HEK293T (cell line): ENCODE measurements at places on chromosomes 13 and 19.

DNA sequence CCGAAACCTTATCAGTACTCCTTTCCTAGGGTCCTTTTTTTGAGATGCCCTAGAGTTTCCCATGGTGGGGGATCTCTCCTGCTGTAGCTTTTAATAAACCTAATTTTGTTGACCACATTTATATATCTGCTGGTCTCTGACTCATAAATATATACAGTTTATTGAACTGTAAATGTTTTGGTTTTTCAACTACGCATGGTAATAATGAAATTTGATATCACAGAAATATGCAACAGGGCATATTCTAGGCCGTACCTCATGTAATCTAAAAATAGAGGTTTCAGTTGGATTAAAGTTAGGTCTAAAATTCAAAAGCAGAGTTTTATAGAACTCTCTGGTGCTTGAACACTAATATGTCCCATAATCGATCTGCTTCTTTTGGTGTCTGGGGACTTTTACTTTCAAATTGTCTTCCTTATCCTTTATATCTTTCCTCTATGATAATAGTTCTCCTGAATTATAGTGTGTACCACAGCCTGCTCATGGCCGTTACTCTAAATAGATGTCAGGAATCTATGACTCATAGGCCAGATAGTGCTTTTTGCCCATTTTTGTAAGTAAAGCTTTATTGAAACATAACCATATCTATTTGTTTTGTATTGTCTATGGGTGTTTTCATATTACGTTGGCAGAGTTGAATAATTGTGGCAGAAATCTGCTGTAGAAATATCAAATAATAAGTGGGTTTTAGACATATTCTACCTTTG is 324.8 kb upstream of the PCDH9 start:
- DNase-seq = no peak

GRCh38 chr19:48053856-48054255 is 10.0 kb upstream of the CABP5 start:
- DNase-seq = no peak

GRCh38 chr19:28500296-28500695 is 712.7 kb downstream of the UQCRFS1 start:
- no peak for DNase-seq

DNA sequence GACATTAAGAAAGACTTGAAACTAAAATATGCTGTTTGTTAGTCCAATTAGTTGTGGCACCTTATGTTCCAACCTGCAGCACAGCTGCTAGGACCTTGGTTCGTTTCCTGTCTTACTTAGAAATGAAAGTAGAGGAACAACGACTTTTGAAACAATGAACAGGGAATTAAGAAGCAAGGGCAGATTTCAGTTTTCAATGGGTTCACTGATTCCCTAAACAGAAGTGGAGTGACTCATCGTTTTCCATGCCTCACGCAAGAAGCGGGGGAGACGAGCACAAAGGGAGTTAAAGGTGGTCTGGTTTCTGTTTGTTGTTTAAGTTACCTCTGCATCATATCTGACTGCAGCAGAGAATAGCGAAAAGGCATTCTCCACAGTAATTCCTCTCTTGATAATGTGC is 44.8 kb downstream of the PHF11 start:
- no peak for DNase-seq

- DNase-seq = no peak
Observed at GRCh38 chr13:23074075-23074828, 106.5 kb upstream of the SGCG start.

DNA sequence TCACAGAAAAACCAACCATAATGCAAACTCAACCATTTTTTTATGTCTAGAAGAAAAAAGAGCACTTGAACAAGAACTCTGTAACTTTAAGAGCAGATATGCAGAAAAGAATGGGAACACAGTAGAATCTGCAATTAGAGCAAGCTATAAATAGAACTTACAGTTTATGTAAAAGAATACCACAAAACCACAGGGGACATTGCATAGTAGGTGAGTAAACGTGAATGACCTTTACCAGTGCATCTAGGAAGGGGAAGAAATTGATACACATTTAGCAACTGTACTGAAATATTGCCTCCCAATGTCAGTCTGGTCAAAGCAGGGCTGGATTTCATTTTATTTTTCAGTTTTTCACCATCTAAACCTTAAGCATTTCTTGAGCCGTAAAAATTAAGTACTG is 242.2 kb upstream of the EDNRB start:
- peak; percentile 32 for DNase-seq

DNA sequence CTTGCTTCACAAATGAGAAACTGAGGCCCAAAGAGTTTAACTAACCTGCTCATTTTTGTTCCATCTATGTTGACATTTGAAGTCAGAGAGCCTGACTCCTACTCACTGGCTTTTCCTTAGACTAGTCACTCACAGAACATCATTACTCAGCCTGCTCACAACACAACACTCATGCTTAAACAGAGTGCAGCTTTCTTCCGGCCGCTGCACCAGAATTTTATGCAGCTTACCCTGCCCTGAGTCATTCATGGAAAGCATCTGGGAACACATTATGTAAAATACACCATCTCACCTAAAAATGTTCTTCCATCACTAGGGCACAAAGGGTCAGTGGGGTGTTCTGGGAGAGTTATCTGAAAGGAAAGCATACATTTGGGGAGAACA is 303.4 kb downstream of the SPRY2 start:
- DNase-seq = no peak

DNA sequence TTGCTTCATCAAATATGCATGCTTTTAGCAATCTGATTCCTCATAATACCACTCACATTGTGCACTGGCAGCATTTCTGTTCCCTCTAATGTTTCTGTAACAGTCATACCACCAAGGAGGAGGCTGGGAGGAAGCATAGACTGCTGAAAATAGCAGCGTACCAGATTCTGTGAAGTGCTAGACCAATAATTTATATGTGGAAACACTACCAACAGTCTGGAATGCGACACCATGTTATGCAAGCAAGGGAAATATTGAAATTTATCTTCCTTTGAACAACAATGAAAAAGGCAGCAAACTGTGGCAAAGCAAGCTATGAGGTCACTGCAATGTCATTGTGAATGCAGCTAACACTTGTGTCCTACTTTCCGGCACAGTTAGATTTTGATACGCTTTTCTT is 1388.0 kb downstream of the EFNB2 start:
- DNase-seq = no peak

GRCh38 chr19:42816894-42817293 is 51.4 kb upstream of the PSG8 start:
- no peak for DNase-seq

DNA sequence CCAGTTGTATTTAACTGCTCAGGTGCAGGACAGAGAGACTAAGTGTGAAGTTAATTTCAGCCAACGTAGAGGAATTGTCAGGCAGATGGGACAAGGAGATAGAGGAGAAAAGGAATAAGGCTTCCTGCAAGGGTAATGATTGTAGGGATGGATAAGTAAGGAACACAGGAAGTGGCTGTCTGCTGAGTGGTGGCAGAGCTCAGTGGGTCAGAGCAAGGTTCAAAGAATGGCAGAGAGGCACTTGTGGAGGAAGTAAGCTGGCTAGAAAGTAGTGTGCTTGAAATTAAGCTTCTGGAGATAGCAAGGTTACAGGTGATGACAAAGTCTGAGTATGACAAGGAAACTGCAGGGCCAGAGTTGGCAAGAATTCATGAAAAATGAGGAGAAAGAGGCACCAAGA is 47.9 kb downstream of the USPL1 start:
- DNase-seq = no peak

- DNase-seq = no peak
Observed at GRCh38 chr19:30444686-30445232, 72.6 kb downstream of the ZNF536 start.

- no peak for DNase-seq
Observed at GRCh38 chr19:4456476-4456842, 1.1 kb downstream of the UBXN6 start.

- DNase-seq = no peak
Observed at GRCh38 chr19:5231857-5232678, 108.5 kb downstream of the PTPRS start.

- DNase-seq = peak; percentile 31
Observed at GRCh38 chr19:34269968-34270621, 15.7 kb downstream of the GARRE1 start.

GRCh38 chr13:103283451-103283820 is 217.2 kb upstream of the SLC10A2 start:
- no peak for DNase-seq

DNA sequence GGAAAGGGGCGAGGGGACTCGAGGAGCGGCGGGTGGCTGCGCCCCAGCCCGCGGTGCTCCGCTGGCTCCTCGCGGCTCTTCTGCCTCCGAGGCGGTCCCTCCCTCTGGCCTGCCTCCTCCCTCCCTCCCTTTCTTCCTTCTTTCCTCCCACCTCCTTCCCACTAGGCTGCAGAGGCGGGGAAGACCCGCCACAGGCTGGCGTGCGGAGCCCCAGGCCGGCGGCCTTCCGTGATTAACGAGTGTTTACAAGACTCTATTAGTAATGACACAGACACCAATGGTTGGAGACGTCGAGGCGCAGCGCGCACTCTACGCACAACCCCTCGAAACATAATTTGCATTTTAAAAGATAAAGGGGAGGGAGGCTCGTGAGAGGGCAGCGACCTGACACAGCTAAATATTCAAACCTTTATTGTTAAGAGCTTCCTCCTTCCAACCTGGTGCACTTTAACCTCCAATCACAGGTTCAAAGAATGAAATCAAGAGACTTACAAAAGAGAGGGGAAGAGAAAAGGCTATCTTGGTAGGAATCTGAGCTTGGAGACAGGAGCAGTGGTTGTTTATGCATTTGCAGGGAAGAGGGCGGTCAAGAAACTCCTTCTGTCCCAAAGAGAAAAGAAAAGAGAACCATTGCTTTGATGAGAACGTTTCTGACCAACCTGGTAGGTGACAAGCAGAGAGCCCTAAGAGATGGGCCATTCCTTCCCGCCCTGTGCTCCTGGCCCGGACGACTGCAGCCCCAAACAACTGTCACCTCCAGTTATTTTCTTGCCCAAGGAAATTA is at the start of gene CDX2:
CDX2 (minus strand) TSS at position 234 of the 784 bp plus-strand sequence. CDS start 309 bp downstream, outside the sequence.
- DNase-seq = peak; percentile 68

DNA sequence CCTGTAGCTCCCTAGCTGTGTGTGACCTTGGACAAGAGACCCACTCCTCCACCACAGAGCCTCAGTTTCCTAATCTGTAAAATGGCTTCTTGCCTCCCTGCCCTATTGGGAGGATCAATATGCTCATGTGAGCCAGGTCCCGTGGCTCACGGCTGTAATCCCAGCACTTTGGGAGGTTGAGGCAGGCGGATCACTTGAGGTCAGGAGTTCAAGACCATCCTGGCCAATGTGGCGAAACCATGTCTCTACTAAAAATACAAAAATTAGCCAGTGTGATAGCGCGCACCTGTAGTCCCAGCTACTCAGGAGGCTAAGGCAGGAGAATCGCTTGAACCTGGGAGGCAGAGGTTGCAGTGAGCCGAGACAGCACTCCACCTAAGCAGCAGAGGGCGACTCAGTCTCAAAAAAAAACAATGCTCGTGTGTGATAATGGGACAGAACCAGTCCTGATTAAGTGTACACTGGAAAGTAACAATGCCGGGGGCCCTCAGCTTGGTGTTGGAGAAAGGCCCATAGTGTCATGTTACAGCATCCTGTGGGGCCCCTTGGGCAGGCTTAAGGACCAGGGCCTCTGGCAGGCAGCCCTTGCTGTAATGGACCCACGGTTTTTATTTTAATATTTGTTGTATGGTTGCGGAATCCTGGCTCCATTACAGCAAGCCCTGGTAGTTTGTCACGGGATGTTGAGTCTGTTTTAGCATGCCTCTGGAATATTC is 6.8 kb downstream of the RPS11 start:
- DNase-seq = peak; percentile 52

- no peak for DNase-seq
Observed at GRCh38 chr19:3115916-3116602, 19.8 kb upstream of the GNA15 start.

GRCh38 chr19:5136073-5136855 is 167.4 kb downstream of the KDM4B start:
- DNase-seq = no peak

- no peak for DNase-seq
Observed at GRCh38 chr19:50975766-50976165, 6.4 kb upstream of the KLK6 start.

- DNase-seq = no peak
Observed at GRCh38 chr13:23848646-23849141, 40.5 kb downstream of the MIPEP start.

- DNase-seq = no peak
Observed at GRCh38 chr19:5287066-5287465, 53.5 kb downstream of the PTPRS start.

DNA sequence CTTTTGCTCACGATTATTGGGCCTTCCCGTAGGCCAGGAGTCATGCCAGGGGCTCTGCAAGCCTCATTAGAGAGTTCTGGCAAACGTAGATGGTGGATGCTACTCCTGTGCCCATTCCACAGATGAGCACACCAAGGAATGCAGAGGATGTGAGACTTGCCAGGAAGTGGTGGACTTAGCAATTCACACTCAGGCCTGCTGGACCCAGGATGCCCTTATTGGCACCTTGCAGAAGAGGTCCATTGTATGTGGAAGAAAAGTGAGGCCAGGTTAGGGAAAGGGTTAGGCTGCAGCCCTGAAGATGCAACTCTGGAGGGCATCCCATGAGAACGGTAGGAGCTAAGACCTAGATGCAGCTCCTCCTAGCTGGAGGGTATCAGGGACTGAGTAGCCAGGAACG is 5.9 kb downstream of the UNC13A start:
- no peak for DNase-seq

GRCh38 chr13:95234242-95234641 is 67.0 kb downstream of the ABCC4 start:
- no peak for DNase-seq

GRCh38 chr13:65605396-65605795 is 1624.7 kb downstream of the PCDH9 start:
- DNase-seq = no peak

GRCh38 chr13:44151474-44151873 is 222.2 kb upstream of the SERP2 start:
- DNase-seq = no peak

DNA sequence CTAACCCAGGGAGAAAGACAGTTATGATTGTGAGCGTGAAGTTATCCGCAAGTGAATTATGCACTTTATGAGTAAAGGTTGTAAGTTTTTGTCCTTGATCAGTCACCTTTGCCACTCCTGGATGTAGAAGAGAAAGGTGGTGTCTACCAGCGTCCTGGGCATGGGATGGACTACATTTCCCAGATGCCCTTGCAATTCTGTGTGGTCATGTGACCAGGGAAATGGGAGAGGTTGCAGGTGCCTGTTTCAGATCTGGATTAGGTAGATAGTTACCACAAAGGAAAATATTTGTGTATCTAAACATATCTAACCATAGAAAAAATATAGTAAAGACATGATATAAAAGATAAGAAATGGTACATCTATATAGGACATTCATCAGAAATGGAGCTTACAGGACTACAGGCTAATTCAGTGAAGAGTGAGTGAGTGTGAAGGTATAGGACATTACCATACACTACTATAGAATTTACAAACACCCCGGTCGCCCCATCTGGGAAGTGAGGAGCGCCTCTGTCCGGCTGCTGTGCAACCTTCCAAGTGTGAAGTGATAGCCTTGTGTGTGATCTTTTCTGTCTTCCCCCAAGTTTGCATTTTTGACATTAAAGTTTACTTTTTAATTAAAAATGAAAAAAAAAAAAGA is 51.6 kb upstream of the CACNA1A start:
- peak; percentile 21 for DNase-seq
